NCI-H460 (cell line): ENCODE measurements at places on chromosomes 5 and 9. TPM values are rescaled to one million over a fixed set of nuclear protein-coding genes. Genes with fewer than 3 reads are reported as not detected.

PDE6A gene
- 0.02 TPM in 1 of 2 replicates, not detected in the other for total RNA-seq

EQTN gene
- not detected in 2 replicates for total RNA-seq

FGD3 gene
- 0.87 and 1.1 TPM in 2 replicates for total RNA-seq

RNF183 gene
- 0.32 TPM in 1 of 2 replicates, not detected in the other for total RNA-seq

GLIPR2 gene
- 0.35 and 0.92 TPM in 2 replicates for total RNA-seq

GPR150 gene
- not detected in 2 replicates for total RNA-seq

FBXL7 gene
- total RNA-seq = 3.9 TPM in 2 replicates

DBH gene
- total RNA-seq = not detected in 2 replicates

NDFIP1 gene
- 67.8 and 74.8 TPM in 2 replicates for total RNA-seq

CCNO gene
- 8.0 and 8.5 TPM in 2 replicates for total RNA-seq

MEIKIN gene
- not detected in 2 replicates for total RNA-seq

IFNA21 gene
- not detected in 2 replicates for total RNA-seq

MACIR gene
- 31.8 and 32.2 TPM in 2 replicates for total RNA-seq

PCDHGB3 gene
- 0.52 and 1.1 TPM in 2 replicates for total RNA-seq

ORM2 gene
- total RNA-seq = not detected in 2 replicates

FGFR4 gene
- total RNA-seq = 2.1 and 2.4 TPM in 2 replicates

HEMGN gene
- not detected in 2 replicates for total RNA-seq

FBXO4 gene
- total RNA-seq = 11.4 and 18.3 TPM in 2 replicates

CRHBP gene
- not detected in 2 replicates for total RNA-seq

CER1 gene
- not detected in 2 replicates for total RNA-seq
